Thyroid gland (tissue), 4 donors: ENCODE measurements at places on chromosomes 12 and 14. TPM values are rescaled to one million over a fixed set of nuclear protein-coding genes. Genes with fewer than 3 reads are reported as not detected.

Gene SERPINA6
- not detected for total RNA-seq

Gene TCL1B
- not detected for total RNA-seq

Gene MCRS1
- 56.7 TPM for total RNA-seq

Gene EPYC
- not detected for total RNA-seq

Gene CISTR
- total RNA-seq, result not detected

Gene ARHGAP9
- 3.2 TPM for total RNA-seq

Gene ZCRB1
- total RNA-seq, result 42.3 TPM

Gene FAM222A
- total RNA-seq, result 2.0 TPM

Gene FAM181A
- total RNA-seq, result 0.40 TPM

Gene SMCO2
- not detected for total RNA-seq

Gene KERA
- not detected for total RNA-seq

Gene EIF5
- 257 TPM for total RNA-seq

Gene RIPK3
- 20.6 TPM for total RNA-seq

GRCh38 chr12:115320451-115320850 lies 636.5 kb upstream of the TBX3 start:
- DNase-seq, result no peak

- peak; percentile 47 for DNase-seq
Observed at GRCh38 chr12:121295746-121296617, 527 bp downstream of the CAMKK2 start.

DNA sequence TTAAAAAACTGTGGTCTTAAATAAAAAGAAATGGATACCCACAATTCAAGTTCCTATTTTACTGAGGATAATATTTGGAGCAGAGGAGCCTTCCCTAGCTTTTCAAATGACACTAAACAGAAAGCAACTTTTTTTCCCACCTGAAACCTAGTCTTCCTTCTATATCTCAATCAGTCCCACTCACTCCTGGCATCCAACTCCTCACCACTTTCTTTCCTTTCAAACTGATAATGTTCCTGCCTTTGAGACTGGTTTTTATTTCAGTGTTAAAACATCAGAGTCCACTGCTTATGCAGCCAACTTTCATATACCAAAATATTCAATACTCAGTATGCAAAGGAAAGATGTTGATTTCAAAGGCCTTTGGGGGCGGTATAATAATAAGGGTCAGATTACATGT lies 225.6 kb downstream of the GXYLT1 start:
- DNase-seq, result no peak

GRCh38 chr14:35897616-35898111 lies 71.5 kb downstream of the BRMS1L start:
- no peak for DNase-seq

GRCh38 chr12:84397846-84398245 lies 514.8 kb downstream of the SLC6A15 start:
- DNase-seq, result no peak

DNA sequence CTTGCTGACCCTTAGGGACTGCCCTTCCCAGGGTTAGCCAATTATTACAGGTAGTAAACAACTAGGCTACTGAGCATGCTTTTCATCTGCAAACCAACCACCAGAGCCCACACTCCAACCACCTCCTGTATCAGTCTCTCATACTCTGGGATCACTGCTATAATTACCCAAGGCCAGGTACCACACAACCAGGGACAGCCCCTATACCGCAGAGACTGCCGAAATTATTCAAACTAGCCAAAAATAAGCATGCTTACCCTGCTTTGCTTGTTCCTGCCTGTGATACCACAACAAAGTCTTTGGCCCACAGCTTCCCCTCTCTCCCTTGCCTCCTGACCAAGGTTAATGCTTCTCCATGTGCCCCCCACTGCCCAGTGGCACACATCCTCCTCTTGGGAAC lies 197.6 kb upstream of the SRRM4 start:
- DNase-seq, result no peak

DNA sequence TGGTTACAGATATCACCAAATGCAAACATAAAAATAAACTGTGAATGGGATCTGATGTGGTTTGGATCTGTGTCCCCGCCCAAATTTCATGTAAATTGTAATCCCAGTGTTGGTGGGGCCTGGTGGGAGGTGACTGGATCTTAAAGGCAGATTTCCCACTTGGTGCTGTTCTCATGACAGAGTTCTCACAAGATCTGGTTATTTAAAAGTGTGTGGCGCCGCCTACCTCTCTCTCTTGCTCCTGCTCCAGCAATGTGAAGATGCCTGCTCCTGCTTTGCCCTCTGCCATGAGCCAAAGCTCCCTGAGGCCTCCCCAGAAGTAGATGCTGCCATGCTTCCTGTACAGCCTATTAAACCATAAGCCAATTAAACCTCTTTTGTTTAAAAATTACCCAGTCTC lies 47.8 kb downstream of the SLC25A21 start:
- peak; percentile 14 for DNase-seq

DNA sequence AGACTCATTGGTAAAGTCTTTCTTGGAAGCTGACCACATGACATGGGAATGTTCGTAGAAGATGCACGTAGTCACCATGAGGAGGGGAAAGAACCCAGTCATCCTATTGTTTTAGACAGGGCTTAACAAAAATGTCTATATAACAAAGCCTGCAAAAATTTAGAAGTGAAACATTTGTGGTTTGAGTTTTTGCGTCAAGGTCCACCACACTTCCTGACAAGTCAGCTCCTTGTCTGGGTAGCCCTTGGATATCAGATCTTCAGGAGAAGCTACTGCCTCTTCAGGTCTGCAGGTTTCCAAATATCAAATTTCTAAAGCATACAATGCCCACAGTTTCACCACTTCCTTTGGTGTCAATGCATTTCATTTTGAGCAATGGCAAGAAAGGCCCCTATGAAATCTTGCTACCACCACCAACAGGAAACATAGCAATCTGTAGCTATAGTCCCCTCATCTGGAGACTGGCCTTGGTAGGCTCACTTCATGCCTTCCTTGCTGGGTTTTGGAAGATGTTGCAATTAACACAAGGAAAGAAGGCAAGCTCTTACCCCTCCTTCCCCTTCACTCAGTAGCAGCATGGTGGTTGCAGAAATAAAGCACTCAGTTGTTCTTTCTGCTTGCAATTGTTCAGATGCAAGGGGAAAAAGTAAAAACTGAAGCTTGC lies 235.2 kb downstream of the PCNX1 start:
- DNase-seq, result no peak

DNA sequence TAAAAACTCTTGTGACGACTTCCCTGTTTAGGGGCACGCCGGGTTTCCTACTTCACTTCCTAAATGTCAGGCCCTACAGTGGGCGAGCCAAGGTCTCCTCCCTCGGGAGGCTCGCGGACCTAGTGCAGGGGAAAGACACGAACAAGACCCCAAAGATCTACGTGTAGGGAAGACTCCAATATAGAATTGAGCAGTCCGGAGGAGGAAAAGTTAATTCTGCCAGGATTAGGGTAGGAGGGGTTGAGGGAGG lies 564 bp downstream of the ATXN3 start:
- peak; percentile 50 for DNase-seq

GRCh38 chr12:122368361-122369073 lies 54.0 kb downstream of the CLIP1 start:
- peak; percentile 42 for DNase-seq

DNA sequence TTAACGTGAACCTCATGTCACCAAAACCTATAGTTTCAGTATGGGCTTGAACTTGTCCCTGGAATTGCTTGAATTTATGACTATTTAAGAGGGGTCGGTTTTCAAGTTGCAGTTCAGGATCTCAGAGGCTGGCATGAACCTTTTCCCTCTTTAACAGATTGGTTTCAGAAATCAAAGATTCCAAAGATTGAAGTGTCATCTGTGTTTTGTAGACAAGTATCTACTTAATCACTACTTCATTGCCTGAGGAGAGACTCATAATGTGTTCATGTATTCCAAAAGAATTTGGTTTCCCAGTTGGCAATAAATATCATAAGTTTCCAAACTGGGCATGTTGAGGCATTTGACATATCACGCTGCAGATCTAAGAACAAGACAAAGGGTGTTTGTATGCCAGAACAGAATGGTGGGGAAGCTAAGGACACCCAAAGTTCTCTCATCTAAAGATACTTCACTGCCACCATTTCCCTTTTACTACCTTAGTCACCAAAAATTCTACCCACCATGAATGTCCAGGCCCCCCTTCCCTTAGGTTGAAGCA lies 199.5 kb downstream of the NUAK1 start:
- DNase-seq, result no peak

DNA sequence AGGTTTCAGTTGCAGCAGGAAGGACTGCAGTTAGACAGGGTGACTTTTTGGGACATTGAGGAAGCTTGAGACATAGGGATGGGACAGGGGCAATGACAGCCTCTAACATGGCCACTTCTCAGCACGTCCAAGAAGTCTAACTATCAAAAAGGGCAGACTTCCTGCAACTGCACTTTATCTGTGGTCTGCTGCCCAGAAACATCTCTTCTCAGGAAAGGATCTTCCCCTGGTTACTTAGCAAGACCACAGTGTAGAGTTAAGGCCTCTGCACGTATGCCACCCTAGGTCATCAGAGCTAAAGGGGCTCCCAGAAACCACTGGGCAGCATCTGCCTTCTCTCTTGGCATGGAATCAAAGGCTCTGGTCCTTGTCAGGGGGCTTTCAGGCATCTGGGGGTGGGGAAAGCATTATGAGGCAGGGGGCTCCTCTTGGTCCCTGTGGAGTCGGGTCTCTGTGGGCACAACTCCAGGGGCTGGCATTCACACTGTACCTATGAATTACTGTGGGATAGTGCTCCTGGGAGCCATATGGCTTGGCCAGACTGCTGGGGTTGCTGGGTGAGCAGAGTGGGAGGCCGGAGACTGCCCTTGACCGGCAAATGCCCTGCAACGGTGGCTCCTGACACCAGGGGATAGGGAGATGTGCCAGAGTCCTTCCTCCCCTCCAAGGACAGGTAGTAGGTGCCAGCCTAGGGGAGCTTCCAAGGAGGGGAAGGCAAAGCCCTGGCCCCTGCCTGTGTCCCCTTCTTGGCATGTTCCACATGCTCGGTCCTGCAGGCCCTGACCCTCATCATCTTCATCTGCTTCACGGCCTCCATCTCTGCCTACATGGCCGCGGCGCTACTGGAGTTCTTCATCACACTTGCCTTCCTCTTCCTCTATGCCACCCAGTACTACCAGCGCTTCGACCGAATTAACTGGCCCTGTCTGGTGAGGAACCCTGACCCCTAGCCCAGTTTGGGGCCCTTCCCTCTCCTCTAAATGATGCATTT lies 1.0 kb downstream of the CMTM5 start:
- DNase-seq, result no peak

- no peak for DNase-seq
Observed at GRCh38 chr12:124861898-124862676, 1.6 kb downstream of the SCARB1 start.

- no peak for DNase-seq
Observed at GRCh38 chr14:96824283-96824682, 27.1 kb downstream of the VRK1 start.

- DNase-seq, result no peak
Observed at GRCh38 chr12:6612652-6613014, 5.5 kb upstream of the CHD4 start.

- no peak for DNase-seq
Observed at GRCh38 chr14:104665657-104666522, 23.5 kb upstream of the INF2 start.

GRCh38 chr14:52922656-52923055 lies 28.2 kb downstream of the FERMT2 start:
- no peak for DNase-seq

- DNase-seq, result no peak
Observed at GRCh38 chr12:113253532-113254285, 32.4 kb downstream of the TPCN1 start.

GRCh38 chr14:93430315-93431035 lies at the start of gene UNC79:
UNC79 (plus strand) TSS chr14:93430939; CDS start chr14:93431030, 91 bp downstream.
- peak; percentile 16 for DNase-seq

DNA sequence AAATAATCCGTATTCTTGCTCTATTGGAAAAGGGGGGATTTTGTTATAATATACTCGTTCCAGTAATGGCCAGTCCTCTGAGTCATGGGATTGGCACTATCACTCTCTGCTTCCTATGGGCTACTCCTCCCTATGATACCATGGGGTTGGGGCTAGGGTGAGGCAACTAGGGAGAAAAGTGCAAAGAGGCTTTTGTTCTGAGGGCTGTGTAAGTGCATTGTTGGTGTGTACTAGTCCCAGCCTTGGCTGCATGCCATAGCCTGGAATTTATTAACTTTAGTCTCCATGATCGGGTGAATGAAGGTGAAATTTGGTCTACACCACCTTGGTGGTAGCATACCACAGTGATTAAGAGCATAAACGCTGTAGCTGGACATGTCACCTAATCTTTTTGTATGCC lies 247.6 kb downstream of the RPAP3 start:
- no peak for DNase-seq

- peak; percentile 3 for DNase-seq
Observed at GRCh38 chr12:74319886-74320285, 217.7 kb upstream of the ATXN7L3B start.

GRCh38 chr12:109762673-109763191 lies 49.1 kb downstream of the FAM222A start:
- DNase-seq, result no peak

DNA sequence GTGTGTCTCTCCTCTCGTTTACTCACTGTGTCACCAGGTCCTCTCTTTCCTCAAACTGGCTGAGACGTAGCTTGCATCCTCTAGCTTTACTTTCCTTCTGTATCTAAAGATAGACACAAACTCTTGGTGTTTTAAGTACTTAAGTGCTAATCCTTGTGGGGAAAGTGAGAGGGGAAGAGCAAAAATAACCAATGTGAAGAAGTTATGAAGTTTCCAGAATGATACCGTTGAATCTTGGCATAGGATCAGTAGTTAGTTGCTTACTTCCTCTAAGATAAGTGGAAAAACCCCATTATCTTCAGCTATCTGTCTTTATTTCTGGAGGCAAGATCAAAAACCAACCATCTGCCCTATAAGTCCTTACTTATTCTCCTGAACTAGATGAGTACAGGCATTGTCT lies 10.6 kb downstream of the FAR2 start:
- no peak for DNase-seq

GRCh38 chr12:117334051-117334450 lies 27.4 kb downstream of the NOS1 start:
- DNase-seq, result peak; percentile 33

DNA sequence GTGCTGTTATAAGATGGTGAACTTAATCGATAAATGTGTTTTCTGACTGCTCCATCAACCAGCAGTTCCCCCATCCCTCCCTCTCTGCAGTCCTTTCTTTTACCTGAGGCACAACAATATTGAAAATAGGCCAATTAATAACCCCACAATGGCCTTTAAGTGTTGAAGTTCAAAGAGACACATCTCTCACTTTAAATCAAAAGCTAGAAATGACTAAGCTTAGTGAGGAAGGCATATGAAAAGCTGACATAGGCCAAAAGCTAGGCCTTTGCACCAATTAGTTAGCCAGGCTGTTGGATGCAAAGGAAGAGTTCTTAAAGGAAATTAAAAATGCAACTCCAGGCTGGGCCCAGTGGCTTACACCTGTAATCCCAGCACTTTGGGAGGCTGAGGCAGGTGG lies 43.7 kb downstream of the SAV1 start:
- no peak for DNase-seq

- DNase-seq, result no peak
Observed at GRCh38 chr14:89371585-89372511, 45.2 kb downstream of the FOXN3 start.

- DNase-seq, result no peak
Observed at GRCh38 chr14:95311752-95312151, 8.0 kb downstream of the CLMN start.
